ENCODE measurements at places on chromosomes 7 and 10.
A peak's percentile ranks its signal among the peaks of the same experiment; 100 is the strongest.

DNA sequence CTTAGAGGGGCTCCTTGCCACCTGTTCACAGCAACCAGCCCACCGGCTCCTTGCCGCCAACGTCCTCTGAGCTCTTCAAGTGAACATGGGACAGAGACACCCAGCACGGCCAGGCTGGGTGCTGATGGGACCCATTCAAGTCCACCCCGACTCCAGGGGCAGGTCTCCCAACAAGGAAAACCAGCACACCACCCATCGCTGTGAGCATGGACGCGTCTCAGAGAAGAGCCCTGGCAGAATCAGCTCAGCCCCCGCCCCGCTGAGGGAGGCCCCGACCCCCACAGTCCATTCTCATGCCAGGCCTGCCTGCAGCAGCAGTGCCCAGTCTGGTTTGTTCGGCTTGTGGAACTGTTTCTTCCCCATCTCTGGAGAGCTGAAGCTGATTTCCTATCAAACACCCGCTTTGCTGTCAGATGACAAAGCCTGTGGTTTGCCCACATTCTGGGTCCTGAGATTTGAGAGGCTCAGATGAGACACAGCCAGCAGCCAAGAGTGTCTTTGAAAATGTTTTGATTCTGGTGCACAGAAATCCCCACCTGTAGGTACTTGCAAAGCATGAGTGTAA lies 216.6 kb downstream of the ZMYND11 start:
- peak; percentile 49 for DNase-seq

GRCh38 chr10:10364902-10365301 lies 652.8 kb upstream of the CELF2 start:
- no peak for DNase-seq

DNA sequence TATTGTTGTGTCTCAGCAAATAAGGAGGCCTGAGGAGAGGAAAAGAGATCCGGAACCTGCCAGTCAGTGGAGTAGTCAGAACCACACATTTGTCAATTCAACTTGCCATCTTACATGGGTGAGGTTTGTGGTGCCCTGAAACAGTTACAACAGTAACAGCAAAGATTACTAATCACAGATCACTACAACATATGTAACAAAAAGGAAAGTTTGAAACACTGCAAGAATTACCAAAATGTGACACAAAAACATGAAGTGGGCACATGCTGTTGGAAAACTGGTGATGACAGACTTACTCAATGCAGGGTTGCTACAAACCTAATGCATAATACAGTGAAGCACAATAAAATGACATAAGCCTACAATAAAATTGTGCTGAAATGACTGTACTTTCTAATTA lies 89.4 kb downstream of the LRRN3 start:
- DNase-seq: no peak

- DNase-seq: no peak
Observed at GRCh38 chr10:83952314-83952713, 187.0 kb upstream of the GHITM start.

DNA sequence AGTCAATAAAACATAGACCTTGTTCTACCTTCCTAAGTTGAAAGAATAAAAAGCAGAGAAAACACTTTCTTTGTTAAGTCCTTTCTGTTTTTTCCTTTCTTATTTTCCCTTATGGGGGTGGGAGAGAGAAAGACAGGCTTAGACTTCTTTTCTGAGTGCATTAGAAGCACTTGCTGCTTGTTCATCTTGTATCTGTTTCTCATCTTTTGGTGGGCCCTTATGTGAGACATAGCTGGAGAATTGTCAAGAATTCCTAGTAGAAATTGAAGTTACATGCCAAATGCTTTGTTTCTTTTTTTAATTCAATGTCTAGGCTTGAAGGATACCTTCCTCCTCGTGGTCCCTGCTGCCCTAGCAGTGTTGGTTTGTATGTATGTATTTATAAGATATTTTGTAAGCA lies 6.7 kb downstream of the EIF4EBP2 start:
- DNase-seq: no peak

GRCh38 chr10:14954001-14954770 lies at the start of gene DCLRE1C:
Gene DCLRE1C, minus strand, starts transcription at chr10:14954096. Its CDS starts 86 bp downstream, at chr10:14954010.
- DNase-seq: peak; percentile 95

GRCh38 chr7:1359681-1360485 lies 99.4 kb downstream of the MICALL2 start:
- no peak for DNase-seq

- DNase-seq: no peak
Observed at GRCh38 chr7:80843018-80843677, 75.7 kb downstream of the SEMA3C start.

DNA sequence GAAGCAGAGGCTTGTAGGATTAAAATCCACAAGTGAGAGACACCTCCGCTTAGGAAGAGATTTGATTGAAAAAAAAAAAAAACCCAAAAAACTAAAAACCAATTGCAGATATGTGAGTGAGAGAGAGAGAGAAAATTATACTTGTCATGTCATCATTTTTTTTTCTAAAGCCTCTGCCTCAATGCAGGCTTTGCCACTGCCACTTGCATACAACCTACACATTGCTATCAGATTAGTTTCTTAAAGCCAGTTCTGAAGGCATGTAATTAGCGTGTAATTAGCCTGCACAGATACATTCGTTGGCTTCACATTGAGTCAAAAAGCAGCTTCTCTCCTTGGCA lies 86.1 kb upstream of the MTPN start:
- DNase-seq: no peak

Data from islet precursor cell (in vitro differentiated cells).